ENCODE measurements at places on chromosomes 5 and 9. TPM values are rescaled to one million over a fixed set of nuclear protein-coding genes. Genes with fewer than 3 reads are reported as not detected.

- DNase-seq = no peak
These were observed 57.2 kb downstream of the OLFM1 start for GRCh38 chr9:135144581-135145170.

The CXCL14 gene
- total RNA-seq = 1.4 TPM

- no peak for DNase-seq
These were observed 125.0 kb upstream of the PITX1 start for GRCh38 chr5:135158982-135159381.

DNA sequence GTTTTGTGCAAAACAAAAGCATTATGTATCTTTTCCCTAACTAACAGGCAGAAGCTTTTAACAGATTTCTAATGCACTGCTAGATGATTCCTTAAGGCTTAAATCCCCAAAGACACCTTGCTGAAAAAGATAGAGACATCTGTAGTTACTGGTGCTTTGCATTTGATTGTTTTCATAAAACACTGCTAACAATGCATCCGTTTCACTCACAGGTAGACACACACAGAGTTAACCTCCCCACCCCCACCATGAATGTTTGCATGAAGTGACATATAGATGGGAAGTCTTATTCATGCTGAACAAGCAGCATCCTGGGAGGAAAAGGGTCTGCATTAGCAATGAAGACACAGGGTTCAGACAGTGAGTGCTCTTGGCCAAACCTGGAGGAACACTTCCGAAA is 100.9 kb downstream of the ASTN2 start:
- no peak for DNase-seq
